ENCODE measurements at places on chromosomes 13 and 19.
A peak's percentile ranks its signal among the peaks of the same experiment; 100 is the strongest.

- peak; percentile 40 for DNase-seq
These were observed 121.2 kb downstream of the PCCA start for GRCh38 chr13:100209857-100210825.

- DNase-seq, result no peak
These were observed 2.8 kb upstream of the DZIP1 start for GRCh38 chr13:95647321-95647720.

DNA sequence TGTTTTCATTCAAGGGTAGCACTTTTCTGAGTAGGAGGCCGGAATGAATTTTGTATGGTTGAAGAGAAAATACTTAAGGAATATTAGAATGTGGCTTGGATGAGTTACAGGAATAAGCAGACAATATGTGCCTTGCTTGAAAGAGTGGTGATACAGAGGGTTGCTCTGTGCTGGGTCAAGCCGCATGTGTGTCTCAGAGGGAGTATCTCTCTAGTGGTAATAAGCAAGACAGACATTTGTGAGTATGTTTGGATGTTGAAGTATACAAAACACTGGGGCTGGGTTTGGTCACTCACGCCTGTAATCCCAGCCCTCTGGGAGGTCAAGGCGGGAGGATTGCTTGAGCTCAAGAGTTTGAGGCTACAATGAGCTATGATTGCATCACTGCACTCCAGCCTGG lies 103.9 kb downstream of the LMO7 start:
- no peak for DNase-seq

DNA sequence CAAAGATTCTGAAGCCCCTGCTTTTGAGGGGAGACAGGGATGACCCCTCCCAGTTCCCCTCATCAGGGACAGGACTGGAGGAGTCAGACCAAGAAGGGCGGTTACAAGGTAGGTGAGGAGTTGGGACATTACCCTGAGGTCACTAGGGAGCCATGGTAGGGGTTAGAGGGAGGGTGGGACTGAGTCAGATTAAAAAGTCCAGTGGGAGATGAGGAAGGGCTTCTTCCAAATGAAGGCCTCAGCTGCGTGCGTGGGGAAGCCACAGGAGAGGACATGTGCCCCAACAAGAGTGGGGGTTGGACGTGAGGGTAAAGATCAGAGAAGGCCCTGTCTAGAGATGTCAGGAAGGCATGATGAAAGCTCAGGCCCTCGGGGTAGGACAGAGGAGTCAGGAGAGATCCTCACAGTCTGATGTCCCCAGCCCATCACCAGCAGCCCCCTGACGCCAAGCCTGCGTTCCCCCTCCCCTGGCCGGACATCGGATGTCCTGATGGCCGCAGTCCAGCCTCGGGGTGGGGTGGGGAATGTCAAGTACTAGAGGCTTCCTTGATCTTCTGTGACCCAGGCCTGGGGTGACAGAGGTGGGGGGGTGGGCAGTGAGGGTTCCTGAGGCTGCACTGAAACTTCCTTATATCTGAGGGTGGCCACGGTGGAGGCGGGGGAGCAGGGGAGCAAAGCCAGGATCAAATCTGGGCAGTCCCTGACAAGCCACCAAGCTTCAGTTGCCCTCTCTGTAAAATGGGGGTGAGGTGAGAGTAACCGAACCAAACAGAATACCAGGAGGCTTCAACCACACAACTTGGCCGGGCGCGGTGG lies 6.5 kb upstream of the MFSD12 start:
- no peak for DNase-seq

DNA sequence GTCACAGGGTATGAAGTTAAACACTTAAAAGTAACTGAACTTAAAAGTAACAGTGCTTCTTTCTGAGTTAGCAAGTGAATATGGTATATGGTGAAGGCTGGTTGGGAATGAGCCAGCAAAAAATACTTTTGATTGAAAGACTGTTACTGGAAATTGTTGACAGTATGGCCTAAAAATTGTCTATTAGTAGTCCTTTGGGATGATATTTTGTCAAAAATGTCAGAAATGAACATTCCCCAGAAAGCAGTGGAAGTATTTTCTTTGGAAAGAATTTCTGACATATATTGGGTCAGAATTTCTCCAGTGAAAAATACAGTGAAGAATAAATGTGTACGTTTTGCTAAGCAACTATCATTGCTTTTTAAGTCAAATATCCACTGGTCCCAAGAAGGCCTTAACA lies 860.5 kb downstream of the PCDH9 start:
- DNase-seq, result no peak

GRCh38 chr19:7729831-7730285 lies 2.1 kb downstream of the CLEC4G start:
- no peak for DNase-seq

GRCh38 chr19:6693681-6694080 lies 23.7 kb upstream of the TNFSF14 start:
- DNase-seq, result no peak

GRCh38 chr13:63149375-63149774 lies 1733.7 kb upstream of the PCDH20 start:
- no peak for DNase-seq

DNA sequence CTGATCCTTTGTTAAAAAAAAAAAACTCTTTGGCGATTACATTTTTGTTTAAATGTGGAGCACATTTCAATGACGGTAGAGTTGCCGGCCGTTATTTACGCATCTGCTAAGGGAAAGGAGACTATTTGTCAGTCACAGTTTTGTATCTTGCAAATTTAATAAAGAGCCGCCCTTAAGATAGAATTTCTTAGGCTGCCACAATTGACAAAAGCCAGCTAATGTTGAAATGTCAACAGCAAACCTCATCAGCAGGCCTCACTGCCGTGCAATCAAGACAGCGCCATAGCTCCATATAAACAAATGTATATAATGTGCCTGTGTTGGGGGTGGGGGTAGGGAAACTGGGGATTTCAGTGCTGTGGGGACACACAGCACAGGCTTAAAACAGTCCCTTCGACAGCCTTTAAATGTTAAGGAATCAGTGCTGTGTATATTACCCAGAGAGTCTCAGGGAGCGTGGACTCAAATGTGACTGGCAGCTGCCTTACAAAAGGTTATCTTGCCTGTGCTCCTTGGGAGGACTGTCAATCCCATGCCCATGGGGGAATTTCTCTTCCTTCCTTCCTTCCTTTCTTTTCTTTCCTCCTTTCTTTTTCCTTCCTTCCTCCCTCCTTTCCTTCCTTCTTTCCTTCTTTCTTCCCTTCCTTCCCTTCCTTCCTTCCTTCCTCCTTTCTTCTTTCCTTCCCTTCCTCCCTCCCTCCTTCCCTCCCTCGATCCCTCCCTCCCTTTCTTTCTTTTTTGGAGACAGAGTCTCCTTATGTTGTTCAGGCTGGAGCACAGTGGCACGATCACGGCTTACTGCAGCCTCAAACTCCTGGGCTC lies 108.0 kb downstream of the URI1 start:
- DNase-seq, result no peak

- DNase-seq, result no peak
These were observed 24.6 kb downstream of the MPHOSPH8 start for GRCh38 chr13:19657872-19658591.

GRCh38 chr13:39910041-39910440 lies 254.6 kb downstream of the COG6 start:
- no peak for DNase-seq

GRCh38 chr19:21569494-21569865 lies 64.1 kb downstream of the ZNF429 start:
- DNase-seq, result no peak

DNA sequence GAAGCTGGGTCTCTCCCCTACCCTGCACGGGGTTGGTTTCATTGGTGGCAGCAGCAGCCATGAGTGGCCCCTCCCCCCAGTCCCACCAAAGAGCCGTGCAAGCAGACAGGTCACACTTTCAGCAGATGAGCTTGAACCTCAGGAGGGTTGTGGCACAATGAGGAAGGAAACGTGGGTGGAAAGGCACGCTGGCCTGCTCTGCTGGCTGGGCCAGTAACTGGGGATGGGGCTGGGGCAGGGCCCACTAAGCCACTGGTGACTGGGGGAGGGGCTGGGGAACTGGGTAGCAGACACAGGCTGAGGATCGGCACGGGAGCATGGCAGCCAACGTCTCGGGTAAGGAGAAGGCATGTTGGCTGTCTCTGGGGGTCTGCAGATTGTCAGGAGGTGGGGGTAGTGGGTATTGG lies at the start of gene P2RY11:
Gene P2RY11 (plus strand): TSS at position 289 of the 407 bp plus-strand sequence. CDS start 29 bp downstream, at position 318.
- no peak for DNase-seq

DNA sequence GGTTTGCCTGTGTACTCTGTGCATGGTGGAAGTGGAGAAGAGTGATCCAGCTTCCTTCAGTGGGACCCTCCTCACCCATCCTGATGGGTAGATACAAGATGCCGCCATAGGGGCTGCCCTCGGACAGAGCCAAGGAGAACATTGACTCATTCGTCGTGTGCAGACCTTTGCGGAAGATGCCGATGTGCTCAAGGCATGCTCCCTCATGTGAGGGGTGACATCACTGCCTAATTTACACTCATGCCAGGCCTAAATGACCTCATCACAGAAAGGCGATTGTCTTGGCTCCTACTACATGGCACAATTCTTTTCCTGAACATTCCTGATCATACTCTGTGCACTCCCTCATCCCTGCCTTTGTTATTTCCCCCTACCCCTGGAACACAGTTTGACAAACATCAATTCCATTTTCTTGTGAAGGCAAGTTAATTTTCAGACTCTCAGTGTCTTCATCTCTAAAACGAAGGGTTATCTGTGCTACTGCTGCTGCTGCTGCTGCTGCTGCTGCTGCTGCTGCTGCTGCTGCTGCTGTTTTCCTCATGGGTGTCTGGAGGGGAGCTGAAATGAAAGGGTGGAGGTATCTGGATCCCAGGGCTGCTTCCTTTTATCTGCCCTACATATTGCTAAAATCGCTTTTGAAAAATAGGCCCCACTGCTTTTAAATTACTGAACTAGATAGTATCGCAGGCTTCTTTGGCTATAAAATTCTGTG lies 146.5 kb upstream of the ARGLU1 start:
- DNase-seq, result no peak

- DNase-seq, result peak; percentile 32
These were observed 62.9 kb upstream of the URI1 start for GRCh38 chr19:29878973-29879654.

GRCh38 chr13:77345150-77345780 lies 18.4 kb upstream of the MYCBP2 start:
- DNase-seq, result no peak

GRCh38 chr19:16612636-16613035 lies 15.4 kb downstream of the MED26 start:
- no peak for DNase-seq

DNA sequence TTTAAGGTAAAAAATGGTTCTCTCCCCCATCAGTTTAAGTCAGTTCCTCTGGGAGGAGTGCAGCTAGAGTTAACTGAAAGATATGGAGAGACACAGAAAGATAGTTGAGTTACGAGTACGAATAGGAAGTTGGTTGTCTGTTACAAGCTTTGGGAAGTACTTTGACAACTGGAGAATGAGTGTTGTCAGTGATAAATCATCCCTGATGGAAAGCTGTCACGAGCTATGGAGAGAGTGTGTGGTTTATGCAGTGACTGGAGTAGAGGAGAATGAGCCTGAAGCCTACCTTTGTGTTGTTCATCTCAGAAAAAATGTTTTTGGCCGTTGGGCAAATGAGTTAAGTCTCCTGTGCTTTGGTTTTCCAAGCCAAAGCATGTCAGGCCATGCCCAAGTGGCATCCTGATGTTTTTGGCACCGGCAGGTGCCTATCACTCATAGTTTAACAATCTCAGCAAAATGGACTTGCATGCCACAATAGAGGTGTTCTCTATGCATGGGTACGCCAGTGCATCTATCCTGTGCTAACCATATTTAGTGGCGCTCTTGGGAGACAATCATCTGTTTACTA lies 350.2 kb downstream of the IRS2 start:
- DNase-seq, result no peak

- no peak for DNase-seq
These were observed 4.7 kb downstream of the CCDC8 start for GRCh38 chr19:46408664-46409039.

DNA sequence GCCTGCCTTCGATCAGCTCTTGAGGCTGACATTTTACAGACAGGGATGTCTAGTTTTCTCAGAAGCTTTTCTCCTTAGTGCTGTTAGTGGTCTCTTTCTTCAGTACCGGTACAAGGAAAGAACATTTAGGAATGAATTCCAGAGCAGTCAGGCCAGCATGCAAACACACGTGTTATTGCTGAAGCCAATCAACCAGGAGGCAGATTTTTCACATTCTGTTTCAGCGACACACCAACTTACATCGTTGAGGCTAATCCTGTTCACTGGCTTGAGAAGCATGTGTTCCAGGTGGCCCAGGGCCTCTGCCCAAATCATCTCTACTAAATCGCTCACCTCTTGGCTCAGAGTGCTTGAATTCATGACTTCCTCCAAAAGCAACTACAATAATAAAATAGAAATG lies 19.2 kb downstream of the PARP4 start:
- no peak for DNase-seq

GRCh38 chr13:52001120-52001731 lies 10.0 kb downstream of the ATP7B start:
- DNase-seq, result no peak

All from HS-5 (cell line).